ENCODE measurements at places on chromosomes 13 and 19.

DNA sequence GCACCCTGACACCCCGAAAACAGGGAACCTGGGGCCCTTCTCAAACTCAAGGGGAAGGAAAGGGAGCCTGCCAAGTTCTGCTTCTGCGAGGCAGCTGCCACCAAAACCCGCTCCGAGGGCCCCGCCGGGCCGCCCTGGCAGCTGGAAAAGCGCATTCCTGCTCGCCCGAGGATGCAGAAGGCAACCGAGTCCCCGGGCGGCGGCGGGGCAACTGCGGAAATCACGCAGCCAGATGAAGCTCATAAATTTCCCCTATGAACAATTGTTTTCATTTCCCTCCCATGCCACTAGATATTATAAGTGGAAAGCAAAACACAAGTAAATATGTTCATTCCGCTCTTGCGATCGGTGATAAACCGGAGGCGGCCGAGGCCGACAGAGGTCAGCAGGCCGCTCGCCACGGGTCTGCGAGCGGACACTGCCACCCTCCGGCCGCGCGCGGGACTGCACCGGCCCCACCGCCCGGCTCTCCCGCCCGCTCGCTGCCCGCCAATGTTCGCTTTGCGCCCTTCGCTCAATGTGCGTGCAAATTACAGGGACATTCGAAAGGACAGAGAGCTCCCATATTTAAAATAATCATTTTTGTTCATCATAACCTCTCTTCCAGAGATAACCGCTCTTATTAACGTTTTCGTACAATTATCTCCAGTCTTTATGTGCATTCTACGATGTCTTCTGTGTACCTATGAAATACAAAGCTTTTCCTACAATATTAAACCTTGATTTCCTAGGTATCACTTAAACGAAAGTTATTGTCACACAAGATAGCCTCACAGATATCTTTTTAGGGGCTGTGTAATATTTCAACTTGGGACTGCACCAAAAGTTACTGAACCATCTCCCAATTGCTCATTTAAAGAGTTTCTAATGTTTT is 120.8 kb upstream of the ZNF507 start:
- DNase-seq, result peak; percentile 37

DNA sequence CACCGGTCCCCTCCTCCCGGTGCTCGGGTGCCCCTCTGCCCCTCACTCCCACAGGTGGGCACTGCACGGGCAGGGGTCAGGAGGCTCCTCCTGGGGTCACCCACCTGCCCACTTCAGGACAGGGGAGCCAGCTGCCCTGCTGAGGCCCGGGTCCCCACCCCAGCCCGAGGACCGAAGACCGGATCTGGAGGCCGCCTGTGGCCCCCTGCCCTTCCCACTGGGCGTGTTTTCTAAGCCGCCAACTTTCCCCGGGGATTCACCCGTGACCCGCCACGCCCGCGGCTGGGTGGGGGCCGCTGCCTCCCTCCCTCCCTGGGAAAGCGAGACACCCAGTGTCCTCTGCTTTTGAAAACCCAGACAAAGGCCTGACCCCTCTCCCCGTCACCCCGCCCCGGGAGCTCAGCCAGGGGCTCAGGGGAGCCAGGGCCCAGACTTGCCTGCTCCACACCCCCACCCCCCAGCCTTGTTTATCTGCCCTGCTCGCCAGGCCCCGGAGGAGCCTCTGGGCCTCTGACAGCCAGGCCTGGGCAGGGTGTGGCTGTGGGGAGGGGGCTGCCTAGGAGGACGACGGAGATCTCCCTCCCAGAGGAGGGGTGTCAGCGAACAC is 1.3 kb downstream of the PALM start:
- no peak for DNase-seq

DNA sequence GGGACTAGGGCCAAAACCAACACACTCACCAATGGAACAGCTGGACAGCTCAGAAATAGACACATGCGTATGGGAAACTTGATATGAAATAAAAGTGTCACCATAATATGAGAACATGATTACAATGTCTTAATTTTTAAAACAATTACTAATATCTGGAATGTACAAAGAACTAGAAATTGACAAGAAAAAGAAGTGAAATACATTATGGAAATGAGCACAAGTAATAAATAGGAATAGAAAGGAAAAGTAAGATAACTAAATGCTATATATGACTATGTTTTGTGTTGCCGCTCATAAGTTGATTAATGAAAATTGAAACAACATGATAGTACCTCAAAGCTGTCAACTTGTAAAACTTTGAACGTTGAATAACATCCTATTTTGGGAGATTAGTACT is 801.1 kb downstream of the SLITRK5 start:
- no peak for DNase-seq

GRCh38 chr13:30712536-30713532 is 22.5 kb upstream of the ALOX5AP start:
- peak; percentile 43 for DNase-seq

DNA sequence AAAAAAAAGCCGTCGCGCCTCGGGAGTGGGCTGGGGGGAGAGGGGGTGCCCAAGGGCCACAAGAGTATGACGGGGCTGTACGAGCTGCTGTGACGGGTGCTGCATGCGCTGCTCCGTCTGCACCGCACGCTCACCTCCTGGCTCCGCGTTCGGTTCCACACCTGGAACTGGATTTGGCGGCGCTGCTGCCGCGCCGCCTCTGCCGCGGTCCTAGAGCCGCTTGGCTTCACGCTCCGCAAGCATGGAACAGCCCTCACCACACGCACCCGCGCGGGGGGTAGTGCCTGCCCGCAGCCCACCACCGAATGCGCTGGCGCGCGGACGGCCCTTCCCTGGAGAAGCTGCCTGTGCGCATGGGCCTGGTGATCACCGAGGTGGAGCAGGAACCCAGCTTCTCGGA is 18.8 kb downstream of the C1QTNF9 start:
- no peak for DNase-seq

GRCh38 chr19:17602872-17603510 is 47.5 kb downstream of the COLGALT1 start:
- no peak for DNase-seq

- no peak for DNase-seq
These were observed at the start of gene ZNF729 for GRCh38 chr19:22286151-22286810. Gene ZNF729 (plus strand): TSS chr19:22286441. CDS start chr19:22286526, 85 bp downstream.

DNA sequence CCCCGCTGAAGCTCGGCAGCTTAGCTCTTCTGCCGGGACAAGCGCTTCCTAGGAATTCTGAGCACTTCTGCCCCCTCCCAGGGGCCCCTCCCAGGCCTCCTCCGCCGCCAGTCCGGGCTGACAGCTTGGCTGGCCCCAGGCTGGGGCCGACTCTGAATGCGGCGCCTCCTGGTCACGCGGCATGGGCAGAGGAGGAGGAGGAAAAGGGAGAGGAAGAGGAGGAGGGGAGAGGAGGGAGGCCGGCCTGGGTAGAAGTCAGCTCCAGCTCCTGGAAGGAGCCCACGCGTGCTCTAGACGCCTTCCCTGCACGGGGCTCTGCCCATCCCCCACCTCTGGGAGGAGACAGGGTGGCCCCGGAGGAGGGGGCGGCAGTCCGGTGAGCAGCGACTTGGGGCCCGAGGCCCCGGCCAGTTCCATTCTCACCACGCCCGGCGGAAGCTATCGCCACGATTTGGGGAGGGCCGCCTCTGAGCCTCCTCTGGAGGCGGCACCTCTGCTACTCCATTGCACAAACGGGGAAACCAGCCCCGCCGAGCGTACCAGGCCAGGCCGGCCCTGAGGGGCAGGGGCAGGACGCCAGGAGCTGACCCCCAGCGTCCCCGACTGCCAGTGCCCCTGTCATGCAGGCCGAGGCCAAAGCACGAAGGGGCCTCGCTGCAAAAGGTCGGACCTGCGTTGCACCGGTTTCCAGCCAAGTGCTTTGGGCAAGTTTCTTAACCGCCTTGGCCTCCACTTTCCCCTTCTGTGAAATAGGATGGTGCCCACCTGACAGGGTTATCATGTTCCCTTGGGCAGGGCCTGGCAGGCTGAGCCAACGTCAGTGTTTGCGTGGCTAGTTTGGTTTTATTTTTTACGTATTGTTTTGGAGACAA is 31.6 kb downstream of the CCNE1 start:
- no peak for DNase-seq

DNA sequence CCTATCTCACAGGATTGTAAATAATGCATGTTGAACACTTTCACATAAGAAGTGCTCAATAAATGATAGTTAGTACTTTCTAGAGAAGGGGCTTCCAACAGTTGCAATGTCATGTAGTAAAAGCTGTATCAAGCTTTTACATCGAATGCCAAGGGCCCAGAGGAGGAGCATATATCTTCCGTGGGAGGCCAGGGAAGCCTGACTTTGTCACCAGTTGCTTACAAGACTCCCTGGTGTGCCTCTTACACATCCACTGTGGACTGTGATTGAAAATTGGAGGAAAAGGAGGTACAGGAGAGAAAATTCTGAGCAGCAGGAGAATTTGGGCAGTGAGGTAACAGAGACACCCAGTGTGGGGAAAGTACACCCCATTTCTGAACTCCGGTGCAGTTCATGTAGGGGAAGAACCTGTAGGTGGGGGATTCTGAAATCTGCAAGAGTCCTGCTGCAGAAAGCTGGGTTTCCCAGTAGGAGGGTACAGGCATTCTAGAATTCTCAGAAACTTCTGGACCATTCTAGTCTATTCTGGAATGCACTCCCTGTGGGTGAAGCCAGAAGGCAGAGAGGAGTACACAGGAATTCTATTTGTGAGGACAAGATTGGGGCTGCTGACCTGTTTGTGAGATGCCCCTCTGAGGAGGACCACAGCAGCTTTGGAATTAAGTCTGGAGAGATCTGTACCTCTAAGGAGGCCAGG is 54.0 kb downstream of the ALOX5AP start:
- DNase-seq, result no peak

DNA sequence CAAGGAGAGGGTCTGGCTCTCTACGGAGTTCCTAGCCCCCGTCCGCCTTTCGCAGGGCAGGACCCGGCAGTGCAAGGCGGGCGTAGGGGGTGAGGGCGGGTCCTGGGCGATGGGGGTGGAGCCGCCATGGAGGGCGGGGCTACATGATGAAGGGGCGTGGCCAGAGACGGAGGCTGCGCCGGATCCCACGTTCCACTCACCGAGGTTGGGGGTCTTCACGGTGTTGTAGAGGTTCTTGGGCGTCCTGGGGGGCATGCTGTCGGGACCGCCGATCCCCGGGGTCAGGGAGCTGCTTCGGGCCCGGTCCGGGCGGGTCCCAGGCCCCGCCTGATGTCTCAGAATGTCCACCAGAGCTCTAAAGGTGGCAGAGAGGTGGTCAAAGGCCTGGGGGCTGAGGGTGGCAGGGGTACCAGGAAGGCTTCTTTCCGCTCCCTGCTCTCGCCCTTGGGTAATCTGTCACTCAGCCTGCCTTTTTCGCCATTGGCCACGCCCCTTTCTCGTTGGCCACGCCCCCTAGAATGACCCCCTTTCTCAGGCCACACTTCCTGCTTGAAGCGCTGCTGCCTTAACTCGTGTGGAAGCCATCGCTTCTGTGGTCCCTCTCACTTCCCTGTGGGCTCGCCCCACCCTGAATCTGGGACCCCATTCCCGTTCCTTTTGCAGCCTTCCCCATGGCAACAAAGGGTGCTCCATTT is 2.5 kb downstream of the SHISA7 start:
- no peak for DNase-seq

DNA sequence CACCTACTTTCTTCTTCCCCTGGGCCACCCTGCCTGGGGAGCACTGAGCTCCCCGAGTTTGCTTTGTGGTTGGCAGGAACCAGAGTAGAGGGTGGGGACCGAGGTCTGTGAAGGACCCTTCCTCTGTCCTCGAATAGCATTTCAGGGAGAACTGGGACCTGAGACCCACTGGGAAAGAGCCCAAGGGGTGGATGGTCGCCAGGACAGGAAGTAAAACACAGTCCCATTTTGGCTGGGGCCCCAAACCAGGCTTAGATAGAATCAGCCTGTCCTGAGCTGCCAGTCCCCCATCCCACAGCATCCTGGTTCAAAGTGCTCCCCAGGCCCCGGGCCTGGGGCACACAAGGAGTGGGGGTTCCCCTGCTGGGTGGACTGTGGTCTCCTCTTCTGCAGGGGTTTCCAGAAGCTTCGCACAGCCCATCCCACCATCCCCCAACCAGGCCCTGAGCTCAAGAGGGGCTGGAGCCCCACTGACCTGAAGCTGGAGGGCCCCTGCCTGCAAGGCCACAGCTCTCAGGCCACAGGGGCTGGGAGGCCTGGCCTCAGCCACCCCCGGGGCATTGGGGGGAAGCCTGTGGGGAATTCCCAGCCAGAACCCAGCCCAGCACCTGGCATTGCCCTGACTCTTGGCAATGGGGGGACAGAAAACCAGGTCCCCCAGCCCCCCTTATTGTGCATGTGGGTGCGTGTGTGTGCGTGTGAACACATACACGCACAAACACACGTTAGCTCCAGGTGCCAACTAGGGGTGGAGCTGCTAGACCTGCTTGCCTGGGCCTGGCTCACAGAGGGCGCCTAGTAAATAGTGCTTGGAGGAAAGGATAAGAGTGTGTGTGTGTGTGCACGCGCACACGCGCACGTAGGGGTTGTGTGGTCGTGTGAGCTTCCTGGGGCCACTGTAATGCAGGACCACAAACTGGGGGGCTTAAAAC is 995 bp upstream of the MKNK2 start:
- no peak for DNase-seq

- DNase-seq, result no peak
These were observed 13.3 kb downstream of the SLC27A5 start for GRCh38 chr19:58498316-58499020.

GRCh38 chr13:42039457-42039945 is 8.9 kb upstream of the DGKH start:
- DNase-seq, result no peak

GRCh38 chr13:34627509-34628208 is 314.4 kb upstream of the NBEA start:
- DNase-seq, result no peak

Data from fibroblast of skin of back (primary cell).